Umbilical cord (tissue), 2 donors: ENCODE measurements at places on chromosomes 1 and 21. TPM values are rescaled to one million over a fixed set of nuclear protein-coding genes. Genes with fewer than 3 reads are reported as not detected.

Gene CRYAA
- total RNA-seq: not detected

Gene SYDE2
- 56.8 TPM for total RNA-seq

Gene LHX8
- total RNA-seq: 1.7 TPM

Gene LRRC53
- total RNA-seq: 10.4 TPM

Gene NR1I3
- total RNA-seq: 0.48 TPM

Gene WNT3A
- not detected for total RNA-seq

Gene OR4F29
- not detected for total RNA-seq

Gene RNF19B
- 12.3 TPM for total RNA-seq

Gene PLPP3
- 228 TPM for total RNA-seq

Gene BATF3
- 44.8 TPM for total RNA-seq

Gene NUAK2
- 1.2 TPM for total RNA-seq

- DNase-seq: no peak
Observed at GRCh38 chr1:94303005-94303404, 65.6 kb upstream of the ARHGAP29 start.

- no peak for DNase-seq
Observed at GRCh38 chr1:77927414-77927813, 39.0 kb downstream of the NEXN start.

DNA sequence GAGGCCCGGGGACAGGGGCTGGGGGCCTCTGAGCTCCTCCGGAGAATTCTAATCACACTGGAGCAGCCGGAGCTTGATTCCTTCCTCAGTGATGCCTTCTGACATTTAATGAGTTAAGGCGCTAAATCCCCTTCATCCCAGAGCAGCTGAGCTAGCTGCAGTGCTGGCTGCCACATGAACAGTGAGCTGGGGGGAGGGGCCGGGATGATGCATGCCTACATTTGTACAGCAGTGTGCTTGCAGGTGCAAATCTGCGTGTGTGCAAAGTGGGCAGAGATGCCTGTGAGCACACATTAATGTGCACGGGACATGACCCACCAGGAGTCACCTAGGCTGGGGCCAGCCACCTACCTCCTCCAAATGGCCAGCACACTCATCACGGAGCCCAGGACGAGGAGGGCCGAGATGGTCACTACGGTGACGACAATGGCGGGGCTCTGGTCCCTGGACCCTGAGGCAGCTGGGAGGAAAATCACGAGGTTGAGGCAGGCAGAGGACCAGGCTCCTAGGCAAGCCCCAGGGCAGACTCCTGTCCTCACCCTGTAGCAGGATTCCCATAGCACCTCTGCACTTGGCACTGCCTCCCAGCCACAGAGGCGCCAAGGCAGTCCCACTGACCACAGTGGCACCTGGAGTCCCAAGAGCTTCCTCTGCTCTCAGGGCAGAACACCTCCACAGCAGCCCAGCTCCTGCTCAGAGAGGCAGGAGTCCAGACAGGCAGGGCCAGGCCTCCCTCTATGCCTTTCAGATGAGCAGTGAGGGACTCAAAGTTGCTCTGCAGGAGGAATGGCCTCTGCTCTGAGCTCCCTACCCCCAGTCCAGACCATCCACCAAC is 34.7 kb downstream of the CDCA8 start:
- DNase-seq: peak; percentile 92

DNA sequence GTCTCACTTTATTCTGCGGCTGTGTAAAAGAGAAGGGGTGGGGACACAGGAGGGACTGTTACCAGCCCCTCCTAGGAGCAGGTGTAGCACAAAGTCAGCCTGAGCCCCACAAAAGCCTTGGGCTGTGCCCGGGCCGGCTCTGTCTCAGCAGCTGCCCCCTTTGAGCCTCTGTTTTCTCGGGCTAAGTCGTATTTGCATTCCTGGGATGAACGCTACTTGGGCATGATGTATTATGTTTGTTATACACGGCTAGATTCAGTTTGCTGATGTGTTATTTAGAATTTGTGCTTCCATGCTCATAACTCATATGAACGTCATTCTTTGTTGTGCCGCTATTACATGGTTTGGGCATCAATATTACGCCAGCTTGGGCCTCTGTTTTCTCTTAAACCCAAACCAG is 47.8 kb downstream of the KCNN3 start:
- peak; percentile 53 for DNase-seq

DNA sequence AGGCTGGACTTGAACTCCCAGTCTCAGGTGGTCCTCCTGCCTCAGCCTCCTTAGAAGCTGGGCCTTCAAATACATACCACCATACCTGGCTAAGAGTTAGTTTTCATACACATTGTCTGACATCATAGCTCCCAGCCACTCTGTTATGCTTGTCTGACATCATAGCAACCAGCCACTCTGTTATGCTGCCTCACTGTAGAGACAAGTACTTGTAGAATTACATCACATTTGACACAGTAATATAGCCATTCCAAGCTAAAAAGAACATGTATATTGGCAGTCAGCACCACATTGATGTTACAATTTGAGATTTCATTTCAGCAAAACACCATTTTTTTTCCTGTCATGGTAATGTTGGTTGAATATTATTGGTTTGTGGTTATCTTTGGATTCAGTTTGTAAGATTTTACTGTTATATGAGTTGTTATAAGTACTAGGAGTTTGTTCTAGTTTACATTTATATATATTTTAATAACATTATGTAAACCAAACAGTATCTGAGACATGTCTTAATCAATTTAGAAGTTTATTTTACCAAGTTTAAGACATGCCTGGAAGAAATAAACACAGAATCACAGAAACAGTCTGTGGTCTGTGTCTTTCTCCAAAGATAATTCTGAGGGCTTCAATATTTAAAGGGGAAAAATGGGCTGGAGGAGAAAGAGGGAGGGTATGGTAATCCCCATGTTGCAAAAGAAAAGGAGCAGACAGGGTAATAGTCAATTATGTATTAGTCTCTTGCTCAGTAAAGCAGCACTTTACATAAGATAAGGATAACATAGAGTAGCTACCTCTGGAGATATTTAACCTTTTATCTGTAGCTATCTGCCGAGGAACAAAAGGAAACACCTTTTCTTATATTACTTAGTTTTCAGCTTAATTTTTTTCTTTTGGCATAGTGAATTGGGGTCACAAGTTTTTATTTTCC is 43.0 kb downstream of the XPR1 start:
- DNase-seq: no peak

GRCh38 chr1:168391851-168392681 is 111.4 kb downstream of the TBX19 start:
- DNase-seq: no peak

GRCh38 chr1:189212606-189213005 is 1265.1 kb downstream of the BRINP3 start:
- no peak for DNase-seq

- DNase-seq: peak; percentile 72
Observed at GRCh38 chr1:215475796-215476481, 91.2 kb upstream of the KCTD3 start.

DNA sequence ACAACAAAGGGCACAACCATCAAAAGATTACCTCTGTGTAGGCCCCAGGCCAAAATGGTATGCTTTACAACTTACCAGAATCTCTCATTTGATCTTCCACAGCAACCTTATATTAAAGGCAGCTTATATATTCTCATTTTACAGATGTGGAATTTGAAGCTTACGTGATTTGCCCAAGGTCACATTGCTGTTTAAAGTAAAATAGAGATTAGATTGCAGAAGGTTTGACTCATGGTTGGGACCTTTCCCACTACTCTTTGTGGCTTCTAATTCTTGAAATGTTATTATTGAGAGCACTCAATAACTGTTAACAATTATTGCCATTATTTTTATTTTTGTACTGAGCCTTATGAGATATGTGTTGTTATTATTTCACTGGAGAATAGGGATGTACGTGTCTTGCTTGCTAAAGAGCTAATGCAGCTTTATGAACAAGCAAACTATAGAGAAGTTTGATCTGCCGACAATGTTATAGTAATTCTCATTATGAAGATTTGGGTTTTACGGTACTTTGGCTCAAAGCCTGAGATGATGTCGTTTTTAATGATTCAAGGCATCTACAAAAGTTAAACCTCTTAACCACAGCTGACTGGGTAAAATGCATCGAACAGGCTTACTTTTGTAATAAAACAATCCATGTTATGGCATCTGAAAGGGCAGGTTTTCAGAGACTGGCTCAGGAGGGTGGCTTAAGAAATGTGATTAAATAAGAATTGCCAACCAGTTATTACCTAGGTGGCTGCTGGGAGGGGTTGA is 43.3 kb upstream of the TSNAX start:
- DNase-seq: peak; percentile 49

- DNase-seq: peak; percentile 21
Observed at GRCh38 chr21:44709426-44710293, 1.7 kb downstream of the TSPEAR start.

DNA sequence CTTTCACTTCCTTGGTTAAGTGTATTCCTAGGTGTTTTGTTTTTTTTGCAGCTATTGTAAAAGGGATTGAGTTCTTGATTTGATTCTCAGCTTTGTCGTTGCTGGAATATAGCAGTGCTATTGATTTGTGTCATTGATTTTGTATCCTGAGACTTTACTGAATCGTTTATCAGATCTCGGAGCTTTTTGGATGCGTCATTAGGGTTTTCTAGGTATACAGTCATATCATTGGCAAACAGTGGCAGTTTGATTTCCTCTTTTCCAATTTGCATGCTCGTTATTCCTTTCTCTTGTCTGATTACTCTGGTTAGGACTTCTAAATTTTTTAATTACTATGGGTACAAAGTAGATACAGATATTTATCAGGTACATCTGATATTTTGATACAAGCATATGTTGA is 75.4 kb downstream of the SLC35A3 start:
- no peak for DNase-seq

GRCh38 chr1:236465959-236466303 is 57.9 kb upstream of the LGALS8 start:
- peak; percentile 79 for DNase-seq

DNA sequence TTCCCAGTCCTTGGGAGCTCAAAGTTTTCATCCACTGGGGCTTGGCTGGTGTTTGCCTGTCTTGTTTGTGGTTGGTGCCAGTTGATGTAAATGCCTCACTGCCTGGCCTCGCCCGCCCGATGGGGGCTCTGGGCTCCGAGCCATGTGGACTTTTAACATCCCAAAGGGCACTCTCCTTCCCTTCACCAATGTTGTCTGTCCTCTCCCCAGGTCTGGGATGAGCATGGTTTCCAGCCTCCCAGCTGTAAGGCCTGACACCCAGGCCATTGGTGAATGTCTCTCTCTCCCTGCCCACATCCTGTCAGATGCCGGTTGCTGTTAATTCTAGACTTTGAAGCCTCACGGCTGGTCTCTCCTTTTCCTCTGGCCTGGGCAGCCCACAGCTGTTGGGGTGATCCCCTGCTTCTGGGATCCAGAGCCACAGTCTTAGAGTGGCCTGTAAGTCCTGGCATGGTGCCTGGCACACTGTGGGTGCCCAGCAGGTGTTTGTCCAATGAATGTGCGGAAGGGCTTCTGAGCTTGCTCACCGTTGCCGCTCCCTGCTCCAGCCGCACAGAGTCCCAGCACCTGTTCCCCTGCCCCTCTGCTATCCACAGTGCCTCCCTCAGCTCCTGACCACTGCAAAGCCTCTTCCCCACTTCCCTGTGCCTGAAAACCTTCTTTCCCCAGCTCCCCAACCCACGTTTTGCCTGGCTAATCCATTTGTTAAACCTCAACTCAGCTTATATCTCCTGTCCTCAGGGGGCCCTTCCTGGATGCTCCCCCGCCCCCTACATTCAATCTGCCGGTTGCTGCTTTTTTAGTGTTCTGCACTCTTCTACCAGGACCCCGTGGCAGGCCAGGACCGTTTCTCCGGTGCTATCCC is 3.3 kb upstream of the C1orf174 start:
- DNase-seq: no peak

DNA sequence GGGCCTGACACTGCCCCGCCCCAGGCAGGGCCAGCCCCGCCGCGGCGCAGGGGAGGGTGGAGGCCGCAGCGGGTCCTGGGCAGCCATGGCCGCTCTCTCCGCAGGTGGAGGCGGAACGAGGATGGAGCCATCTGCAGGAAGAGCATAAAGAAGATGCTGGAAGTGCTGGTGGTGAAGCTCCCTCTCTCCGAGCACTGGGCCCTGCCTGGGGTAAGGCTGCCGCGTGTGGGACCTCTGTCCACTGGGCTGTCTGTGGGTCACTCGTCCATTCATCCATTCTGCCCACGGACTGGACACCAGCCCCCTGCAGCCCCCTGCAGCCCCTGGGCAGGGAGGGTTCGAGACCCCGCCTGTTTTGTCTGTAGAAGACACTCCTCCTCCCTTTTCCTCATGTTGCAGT is 18.4 kb upstream of the LRRC3 start:
- no peak for DNase-seq

GRCh38 chr1:88731475-88732269 is 47.6 kb downstream of the PKN2 start:
- DNase-seq: peak; percentile 92
